ENCODE measurements at places on chromosomes 5 and 9.

GRCh38 chr5:140261403-140262171 is 41.3 kb downstream of the PFDN1 start:
- DNase-seq = no peak

DNA sequence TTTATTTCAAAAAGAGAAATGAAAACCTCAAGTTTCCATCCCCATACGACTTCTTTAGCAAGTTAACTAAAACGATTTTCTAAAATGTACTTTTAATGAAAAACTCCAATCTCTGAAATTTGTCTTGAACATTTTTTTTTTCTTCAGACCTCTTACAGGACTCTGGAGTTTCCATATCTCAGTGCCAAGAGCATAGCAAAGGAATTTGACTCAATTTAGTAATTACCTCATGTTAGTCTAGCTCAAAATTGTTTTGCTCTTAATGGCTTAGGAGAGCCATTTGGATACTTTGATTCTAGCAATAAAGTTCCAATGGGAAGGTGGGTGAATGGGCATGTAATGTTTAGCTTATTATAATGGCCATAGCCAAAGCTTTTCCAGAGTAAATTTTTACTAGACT is 26.0 kb upstream of the SPATA31D4 start:
- no peak for DNase-seq

- no peak for DNase-seq
Measured at GRCh38 chr9:281741-282645, 67.3 kb downstream of the DOCK8 start.

DNA sequence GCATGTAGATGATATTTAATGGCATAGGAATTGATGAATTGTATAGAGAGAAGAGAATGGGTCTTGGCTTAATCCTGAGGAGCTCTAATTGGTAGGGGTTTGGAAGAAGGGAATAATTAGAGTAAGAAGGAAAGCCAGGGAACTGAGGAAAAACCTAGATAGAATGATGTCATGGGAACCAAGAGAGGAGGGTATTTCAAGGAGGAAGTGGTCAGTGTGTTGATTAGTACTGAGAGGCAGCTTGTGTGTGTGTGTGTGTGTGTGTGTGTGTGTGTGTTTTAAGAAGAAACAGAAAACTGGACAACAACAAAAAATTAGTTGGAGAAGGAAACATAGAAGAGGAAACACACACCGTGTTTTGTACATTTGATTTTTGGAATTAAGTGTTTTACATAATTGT is 42.8 kb downstream of the MAST4 start:
- DNase-seq = no peak

DNA sequence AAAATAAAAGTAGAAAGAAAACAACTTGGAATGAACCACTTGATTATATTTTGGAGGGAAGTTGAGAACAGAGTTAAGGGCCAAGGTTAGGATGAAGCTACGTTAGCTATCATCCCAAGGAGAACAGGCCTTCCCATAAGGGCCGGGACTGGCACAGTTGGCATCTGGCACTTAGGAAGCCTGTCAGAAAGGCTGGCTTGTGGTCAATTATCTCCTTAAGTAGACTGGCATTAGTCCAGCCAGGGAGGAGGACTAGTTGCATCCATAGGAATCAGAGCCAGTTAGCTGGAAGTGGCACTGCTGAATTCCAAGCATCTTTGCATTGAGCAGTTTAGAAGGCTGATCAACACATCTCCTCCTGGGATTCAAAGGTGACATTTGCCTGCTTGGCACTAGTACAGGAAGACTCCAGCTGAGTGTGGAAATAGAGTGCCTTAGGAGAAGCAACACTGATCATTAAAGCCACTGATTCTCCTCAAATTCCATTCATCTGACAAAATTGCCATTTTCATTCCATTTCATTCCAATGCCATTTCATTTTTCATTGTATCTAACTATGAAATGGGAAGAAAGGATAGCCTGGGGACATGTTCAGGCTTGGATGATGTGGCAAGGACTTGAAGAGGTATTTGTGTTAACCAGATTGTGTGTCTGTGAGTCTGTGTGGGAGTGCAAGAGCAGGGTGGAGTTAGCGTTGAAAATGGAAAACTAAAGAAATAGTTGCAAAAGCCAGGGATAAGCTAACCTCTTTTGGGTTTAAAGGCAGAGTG is 5.5 kb downstream of the FOXB2 start:
- no peak for DNase-seq

DNA sequence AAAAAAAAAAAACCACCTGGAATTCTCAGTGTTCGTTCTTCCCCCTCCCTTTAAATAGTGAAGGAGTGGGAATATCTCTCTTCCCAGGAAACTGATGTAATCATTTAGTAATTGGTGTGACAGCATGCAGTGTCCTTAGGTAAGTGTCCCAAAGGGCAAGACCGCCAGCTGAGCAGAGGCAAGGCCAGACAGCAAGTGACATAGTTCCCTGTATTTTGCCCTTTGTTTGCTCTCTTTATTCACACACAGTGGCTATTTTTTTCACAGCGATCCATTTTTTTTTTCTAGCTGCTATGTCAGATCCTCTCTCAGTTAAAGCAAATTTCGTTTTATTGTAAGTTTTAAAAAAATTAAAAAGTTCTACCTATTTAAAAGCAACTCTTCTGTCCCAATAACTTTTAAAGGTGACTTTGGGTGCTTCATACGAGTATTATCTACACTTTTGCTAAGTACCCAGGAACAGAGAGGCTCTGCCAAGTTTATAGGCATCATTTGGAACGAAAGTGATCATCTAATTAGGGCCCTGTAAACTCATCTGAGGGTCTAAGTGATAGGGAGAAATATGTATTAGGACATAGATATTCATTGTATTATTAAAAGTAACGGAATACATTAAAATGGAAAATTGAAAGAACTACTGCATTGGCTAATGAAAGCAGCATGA is 98.2 kb upstream of the ALDH1A1 start:
- DNase-seq = no peak

DNA sequence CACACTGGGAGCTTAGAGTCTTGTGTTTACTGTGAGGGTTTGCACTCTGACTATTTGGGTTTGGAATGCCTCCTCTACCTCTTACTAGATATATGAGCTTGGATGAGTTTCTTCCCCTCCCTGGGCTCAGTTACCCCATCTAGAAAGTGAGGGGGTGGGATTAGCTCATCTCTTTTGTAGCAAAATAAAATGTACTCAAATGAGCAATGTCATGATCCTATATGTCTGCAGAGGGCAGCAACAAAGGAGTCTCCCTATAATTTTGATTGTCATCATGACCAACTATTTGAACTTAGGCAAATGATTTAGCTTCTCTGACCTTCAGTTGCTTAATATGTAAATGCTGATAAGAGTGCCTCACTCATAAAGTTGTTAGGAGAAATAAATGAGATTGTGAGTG is 109.0 kb downstream of the DPYSL3 start:
- no peak for DNase-seq

DNA sequence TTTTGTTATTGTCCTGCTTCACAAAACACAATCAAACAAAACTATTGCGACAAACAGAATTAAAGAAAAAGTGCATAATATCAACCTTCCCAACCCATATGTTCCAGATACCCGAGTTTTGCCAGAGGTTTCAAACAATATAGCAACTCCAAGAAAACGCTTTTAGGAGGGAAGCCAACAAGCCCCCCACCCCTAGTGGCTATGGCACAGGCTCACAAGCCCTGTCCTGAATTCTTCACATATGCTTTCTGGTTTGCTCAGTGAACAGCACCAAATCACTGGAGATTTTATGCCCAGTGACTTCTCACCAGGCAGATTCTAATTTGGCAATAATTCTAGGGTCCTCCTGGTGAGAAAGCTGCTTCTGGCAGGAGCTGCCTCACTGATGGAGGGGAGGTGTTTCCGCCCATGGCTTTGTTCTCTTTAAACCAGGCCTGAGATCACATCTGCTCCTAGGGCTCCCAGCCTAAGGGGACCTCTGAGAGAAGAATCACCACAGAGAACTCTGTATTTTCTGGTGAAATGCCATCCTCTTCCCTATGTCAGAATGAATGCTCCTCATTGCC is 1982.4 kb downstream of the EFNA5 start:
- no peak for DNase-seq

GRCh38 chr5:73264631-73265030 is 91.6 kb downstream of the TMEM174 start:
- no peak for DNase-seq

- DNase-seq = no peak
Measured at GRCh38 chr9:125233678-125234077, 7.5 kb downstream of the HSPA5 start.

GRCh38 chr9:112505086-112505485 is 18.5 kb downstream of the KIAA1958 start:
- no peak for DNase-seq

DNA sequence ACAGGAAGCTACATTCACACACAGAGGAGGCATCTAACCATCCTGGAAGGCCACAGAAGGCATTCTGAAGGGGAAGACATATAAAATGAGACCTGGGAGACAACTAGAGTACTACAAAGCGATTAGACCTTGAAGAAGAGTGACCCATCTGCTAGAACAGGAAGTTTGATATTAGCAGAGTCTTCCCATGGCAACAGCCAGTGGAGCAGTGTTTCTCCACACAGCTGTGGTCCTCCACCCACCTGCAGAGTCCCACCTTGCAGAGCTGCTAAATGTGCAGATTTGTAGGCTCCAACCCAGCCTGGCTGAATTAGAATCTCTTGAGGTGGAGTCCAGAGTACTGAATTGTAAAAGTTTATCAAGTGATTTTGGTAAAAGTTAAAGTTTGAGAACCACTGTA is 267.0 kb downstream of the CETN3 start:
- DNase-seq = no peak

Measured in ecto neural progenitor cell (in vitro differentiated cells).